Activated T-cell treated with anti-CD3 and anti-CD28 coated beads, Interleukin-2, amount 50 U/mL, for 1 hour (primary cell): ENCODE measurements at places on chromosomes 2 and 18.

GRCh38 chr2:127058954-127059252 is 48.1 kb downstream of the BIN1 start:
- no peak for DNase-seq

DNA sequence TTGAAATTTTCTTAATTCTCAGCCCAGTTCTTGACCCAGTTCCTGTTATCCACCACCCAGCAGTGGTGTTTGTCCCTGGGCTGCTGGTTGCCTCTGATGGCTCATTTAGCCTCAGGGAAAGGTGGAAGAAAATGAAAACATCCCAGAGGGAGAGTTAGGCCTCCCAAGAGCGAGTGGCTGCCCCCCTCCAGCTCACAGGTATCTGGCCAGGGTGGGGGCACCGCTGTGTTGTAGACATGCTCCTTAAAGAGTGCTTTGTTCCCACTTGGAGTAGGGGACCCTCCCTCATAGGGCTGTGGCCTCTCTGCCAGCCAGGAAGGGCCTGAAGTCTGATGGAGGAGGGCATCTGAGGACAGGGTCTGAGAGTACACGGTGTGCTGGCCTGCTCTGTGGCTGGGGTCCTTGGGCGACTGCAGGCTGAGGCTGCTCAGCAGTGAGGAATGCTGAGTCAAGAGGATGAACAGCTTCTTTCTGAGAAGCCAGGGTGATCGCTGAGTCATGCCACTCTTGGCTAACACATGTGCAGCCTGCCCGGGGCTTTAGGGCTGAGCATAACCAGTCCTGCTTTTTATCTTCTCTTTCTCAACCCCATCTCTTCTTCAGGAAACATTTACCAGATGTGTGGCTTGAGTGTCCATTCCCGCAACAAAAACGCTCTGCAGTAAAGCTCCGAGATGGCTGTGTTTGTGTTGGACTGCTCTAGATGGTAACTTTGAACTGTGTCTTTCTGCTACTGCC is 72.3 kb downstream of the IL1R2 start:
- DNase-seq, result no peak

GRCh38 chr2:72103161-72103560 is 44.5 kb downstream of the CYP26B1 start:
- no peak for DNase-seq

- DNase-seq, result no peak
Measured at GRCh38 chr2:4873364-4873763, 818.8 kb upstream of the SOX11 start.

- no peak for DNase-seq
Measured at GRCh38 chr2:12096051-12096787, 349.8 kb downstream of the LPIN1 start.

DNA sequence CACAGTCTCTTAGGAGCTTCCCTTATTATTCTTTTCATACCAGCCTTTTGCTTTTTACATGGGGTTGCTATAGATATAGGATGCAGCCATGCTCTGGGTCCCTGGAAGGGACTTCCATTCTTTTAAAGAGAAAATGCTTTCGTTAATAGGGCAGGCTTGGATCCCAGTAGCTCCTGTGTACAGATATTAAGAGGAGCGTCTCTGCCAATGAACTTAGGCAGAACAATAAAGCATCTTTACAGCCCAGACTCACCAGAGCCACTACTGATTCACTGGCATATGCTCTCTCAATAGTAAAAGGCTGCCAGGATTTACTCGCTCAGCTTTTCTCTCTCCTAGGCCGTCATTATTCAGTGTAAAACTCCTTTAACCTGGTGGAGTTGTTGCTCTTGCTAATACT is 1385.4 kb upstream of the PIK3C3 start:
- DNase-seq, result no peak
